ENCODE measurements at places on chromosomes 3 and 15.

- no peak for DNase-seq
Observed at GRCh38 chr3:146550070-146550615, 5.7 kb upstream of the PLSCR1 start.

DNA sequence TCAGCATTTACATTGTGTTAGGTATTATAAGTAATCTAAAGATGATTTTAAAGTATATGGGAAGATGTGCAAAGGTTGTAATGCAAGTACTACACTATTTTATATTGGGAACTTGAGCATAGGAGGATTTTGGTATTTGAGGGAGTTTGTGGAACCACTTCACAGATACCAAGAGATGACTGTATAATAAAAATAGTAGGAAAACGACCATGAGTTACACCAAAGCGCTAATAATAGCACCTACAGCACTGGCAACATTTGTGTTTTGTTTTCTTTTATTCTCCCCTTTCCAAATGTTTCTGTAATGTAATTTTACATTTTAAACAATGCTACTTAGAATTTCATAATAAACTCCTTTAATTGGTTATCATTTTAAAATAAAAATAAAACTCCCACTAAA is 10.5 kb downstream of the CNBP start:
- DNase-seq, result no peak

- no peak for DNase-seq
Observed at GRCh38 chr15:73658645-73659044, 25.5 kb upstream of the NPTN start.

GRCh38 chr3:111592143-111592542 is 3.0 kb downstream of the ZBED2 start:
- DNase-seq, result no peak

DNA sequence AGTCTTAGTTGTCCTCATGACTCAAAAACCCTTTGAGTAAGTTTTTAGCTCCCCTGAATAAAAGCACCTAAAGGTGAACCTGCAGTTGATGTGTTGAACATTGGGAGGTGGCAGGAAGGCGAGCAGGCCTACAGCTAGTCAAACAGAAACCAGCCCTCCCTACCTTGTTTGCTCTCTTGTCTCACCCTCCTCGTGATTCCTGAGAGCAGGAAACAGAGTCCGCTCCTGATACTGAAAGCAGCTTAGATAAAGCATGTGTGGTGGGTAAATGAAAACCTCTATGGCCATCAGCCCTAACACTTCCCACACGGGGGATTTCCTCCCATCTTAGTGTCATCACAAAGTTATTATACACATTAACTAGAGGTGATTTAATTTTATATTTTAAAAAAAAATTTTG is 21.8 kb upstream of the CLDN18 start:
- no peak for DNase-seq

DNA sequence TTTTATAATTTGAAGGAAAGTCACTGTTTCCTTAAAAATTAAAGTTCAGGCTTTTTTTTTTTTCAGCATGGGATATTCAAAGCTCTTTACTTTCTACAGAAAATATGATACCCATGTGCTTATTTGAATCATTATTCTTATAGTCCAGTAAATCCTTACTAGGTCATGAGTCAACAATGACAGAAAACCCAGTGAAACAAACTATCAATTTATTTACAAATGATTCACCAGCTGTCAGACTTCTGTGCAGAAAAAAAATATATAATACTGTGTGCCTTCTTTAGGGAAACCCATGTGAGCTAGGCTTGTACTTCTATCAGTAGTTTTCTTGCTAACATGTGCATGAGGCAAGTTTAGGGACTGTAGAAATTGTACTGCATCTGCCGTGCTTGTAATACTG is 1.2 kb downstream of the ACP3 start:
- DNase-seq, result no peak
